ENCODE measurements at places on chromosomes 2 and 18. TPM values are rescaled to one million over a fixed set of nuclear protein-coding genes. Genes with fewer than 3 reads are reported as not detected.

DNA sequence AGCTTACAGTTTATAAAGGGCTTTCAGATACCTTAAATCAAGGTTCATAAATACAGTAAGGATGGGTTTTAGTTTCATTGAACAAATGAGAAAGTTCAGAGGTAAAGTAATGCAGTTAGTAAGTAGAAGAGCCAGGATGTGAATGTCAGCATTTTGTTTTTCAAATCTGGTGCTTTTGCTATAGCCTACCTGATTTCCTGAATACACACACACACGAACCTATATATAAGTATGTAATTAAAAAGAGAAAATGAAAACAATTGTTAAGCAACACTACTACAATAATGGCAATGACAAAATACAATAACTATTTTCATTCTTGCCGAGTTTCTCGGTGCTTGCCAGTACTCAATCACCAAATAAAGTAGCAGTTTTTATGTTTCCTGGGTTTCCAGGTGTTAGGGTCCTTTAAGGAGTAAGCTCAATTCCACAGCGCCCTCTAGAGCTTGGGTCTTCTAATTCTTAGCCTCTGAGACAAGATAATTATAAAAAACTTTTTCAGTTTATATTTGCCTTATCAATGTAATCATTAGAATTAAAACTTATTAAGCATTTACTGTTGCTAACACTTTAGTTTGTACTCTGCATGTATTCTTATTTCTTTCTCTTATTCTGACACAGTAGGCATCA is 512.9 kb upstream of the ACVR2A start:
- no peaks in the 10 kb centered on the region for H3K27me3 ChIP-seq
- peaks cover 17% of the 10 kb centered on the region for H3K4me1 ChIP-seq
- peak; percentile 55 for DNase-seq
- H3K36me3 ChIP-seq: no peaks in the 10 kb centered on the region

Gene NAT8
- not detected for total RNA-seq

DNA sequence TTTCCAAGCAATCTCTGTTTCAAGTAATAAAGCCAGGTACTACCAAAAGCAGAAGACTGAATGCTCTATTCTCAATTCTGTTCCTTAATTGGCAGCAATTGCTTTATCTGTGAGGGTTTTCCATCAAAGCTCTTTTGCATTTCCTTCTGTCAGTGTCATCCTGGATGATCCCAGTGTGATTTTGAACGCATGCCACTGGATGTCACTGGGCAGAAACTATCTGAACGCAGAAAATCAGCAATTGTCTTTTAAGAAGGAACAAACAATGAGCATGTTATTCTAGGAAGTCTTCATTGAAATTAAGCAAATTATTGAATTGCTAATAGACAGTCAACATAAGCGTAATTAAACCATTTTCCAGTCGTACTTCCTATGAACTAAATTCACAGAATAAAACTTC is 259.0 kb upstream of the REG3G start:
- no peak overlapping the region for H3K4me3 ChIP-seq
- no peaks in the 10 kb centered on the region for H3K36me3 ChIP-seq
- DNase-seq: no peak
- H3K27ac ChIP-seq: no peak overlapping the region
- no peaks in the 10 kb centered on the region for H3K4me1 ChIP-seq

DNA sequence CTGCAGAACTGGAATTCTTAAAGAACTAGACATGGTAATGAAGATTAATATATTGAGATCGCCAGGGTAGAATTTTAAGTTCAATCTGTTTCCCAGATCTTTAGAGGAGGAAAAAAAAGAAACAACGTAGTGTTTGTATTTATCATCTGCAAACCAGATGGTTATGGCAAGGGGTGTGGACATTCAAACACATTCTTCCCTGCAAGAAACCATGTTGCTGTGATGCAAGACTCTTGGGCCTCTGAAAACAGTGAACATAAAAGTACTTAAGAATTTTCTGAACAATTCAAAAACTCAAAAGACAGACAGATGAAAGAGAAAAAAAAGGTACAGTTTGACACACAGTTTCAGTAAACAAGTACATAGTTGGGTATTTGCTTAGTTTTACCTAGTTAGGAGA is 35.6 kb downstream of the COL5A2 start:
- no peak for DNase-seq
- no peak overlapping the region for H3K27ac ChIP-seq
- no peaks in the 10 kb centered on the region for H3K27me3 ChIP-seq
- H3K36me3 ChIP-seq: no peaks in the 10 kb centered on the region
- H3K4me1 ChIP-seq: no peaks in the 10 kb centered on the region

- H3K4me3 ChIP-seq: no peak overlapping the region
- no peak overlapping the region for H3K27ac ChIP-seq
- H3K36me3 ChIP-seq: no peaks in the 10 kb centered on the region
- DNase-seq: no peak
- H3K27me3 ChIP-seq: no peaks in the 10 kb centered on the region
- H3K4me1 ChIP-seq: peaks cover 17% of the 10 kb centered on the region
Observed at GRCh38 chr2:27029051-27029450, 3.7 kb upstream of the TMEM214 start.

- H3K4me3 ChIP-seq: no peak overlapping the region
- H3K27me3 ChIP-seq: no peaks in the 10 kb centered on the region
- H3K27ac ChIP-seq: no peak overlapping the region
- DNase-seq: no peak
- no peaks in the 10 kb centered on the region for H3K4me1 ChIP-seq
Observed at GRCh38 chr2:189770590-189771322, 8.2 kb upstream of the OSGEPL1 start.

DNA sequence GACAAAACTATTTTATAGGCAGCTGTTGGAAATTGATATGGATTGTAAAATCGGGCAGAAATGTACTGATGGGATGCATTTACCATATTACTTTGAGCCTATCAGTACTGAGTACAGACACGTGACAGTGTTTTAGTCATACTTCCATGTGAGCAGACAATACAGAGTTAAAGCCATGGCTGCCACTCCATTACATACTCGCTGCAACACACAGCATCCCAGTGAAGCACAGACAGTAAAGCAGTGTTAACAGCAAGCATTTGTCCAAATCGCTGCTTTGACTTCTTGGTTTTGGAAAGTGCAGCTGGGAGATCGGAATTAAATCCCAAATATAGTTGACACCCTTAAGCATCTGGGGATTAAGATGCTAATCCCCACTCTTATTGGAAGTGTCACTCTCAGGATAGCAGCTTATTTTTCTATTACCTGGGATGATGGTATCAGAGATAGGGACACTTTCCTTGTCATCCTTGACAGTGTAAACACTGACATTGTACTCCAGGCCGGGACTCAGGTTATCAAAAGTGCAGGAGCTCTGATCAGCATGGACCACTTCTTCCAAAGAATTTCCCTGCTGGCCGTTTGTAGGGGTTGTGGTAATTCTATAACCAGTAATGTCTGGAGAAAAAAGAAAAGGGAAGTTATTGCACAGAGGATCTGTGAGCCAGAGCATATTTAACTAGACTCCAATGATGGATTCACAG is 41.6 kb downstream of the FN1 start:
- H3K36me3 ChIP-seq: no peaks in the 10 kb centered on the region
- no peak overlapping the region for H3K27ac ChIP-seq
- H3K4me1 ChIP-seq: no peaks in the 10 kb centered on the region
- H3K4me3 ChIP-seq: no peak overlapping the region
- no peaks in the 10 kb centered on the region for H3K27me3 ChIP-seq
- DNase-seq: no peak

GRCh38 chr2:122868646-122869275 is 1113.3 kb downstream of the TSN start:
- H3K27me3 ChIP-seq: no peaks in the 10 kb centered on the region
- no peak for DNase-seq
- no peak overlapping the region for H3K27ac ChIP-seq

- H3K27me3 ChIP-seq: no peaks in the 10 kb centered on the region
- DNase-seq: no peak
- H3K4me3 ChIP-seq: no peak overlapping the region
- no peak overlapping the region for H3K27ac ChIP-seq
Observed at GRCh38 chr2:160305081-160305750, 105.1 kb upstream of the ITGB6 start.

DNA sequence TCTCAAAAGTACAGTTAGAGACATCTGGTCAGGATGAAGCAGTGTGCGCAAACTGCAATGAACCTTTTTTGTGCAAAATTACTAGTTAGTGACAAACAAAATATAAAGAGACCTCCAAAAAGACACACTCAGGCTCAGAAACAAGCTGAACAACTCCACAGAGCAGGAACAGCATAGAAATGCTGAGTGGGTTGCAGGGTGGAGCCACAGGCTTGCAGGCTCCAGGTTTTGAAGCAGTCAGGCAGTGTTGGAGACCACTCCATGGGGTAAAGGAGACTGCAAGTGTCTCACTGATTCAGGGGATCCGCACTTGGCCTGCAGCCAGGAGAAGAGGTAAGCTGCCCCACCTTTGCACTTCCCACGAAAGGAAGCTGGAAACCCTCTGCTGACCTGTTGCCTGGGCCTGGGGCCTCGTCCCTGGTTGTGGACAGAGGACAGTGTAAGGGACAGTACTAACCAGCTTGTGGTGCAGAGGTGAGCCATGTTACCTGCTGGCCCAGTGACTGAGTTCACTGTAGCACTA is 36.4 kb downstream of the CFAP221 start:
- no peaks in the 10 kb centered on the region for H3K36me3 ChIP-seq
- H3K4me3 ChIP-seq: no peak overlapping the region
- H3K27ac ChIP-seq: no peak overlapping the region
- H3K27me3 ChIP-seq: no peaks in the 10 kb centered on the region
- H3K4me1 ChIP-seq: no peaks in the 10 kb centered on the region

- no peaks in the 10 kb centered on the region for H3K36me3 ChIP-seq
- no peak overlapping the region for H3K27ac ChIP-seq
- H3K27me3 ChIP-seq: no peaks in the 10 kb centered on the region
Observed at GRCh38 chr2:80621656-80622055, 317.1 kb upstream of the LRRTM1 start.

Gene G6PC2
- total RNA-seq: not detected

DNA sequence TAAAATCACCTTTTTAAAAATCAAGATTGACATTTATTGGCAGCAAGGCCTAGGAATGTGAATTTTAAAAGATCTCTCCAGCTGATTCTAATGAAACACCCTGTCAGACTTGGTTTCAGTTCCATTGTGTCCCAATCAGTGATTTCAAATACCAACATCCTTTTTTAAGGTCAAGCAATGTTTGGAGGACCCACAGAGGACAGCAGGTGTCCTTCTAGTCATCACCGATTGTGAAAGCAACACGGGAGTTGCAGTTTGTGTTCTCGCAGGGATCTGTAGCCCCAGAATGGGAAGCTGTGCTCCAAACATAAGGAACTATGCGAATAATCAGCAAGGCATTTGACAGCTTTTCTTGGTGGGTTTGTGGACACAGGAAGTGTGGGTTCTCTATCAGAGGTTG is 4.5 kb upstream of the KIDINS220 start:
- H3K36me3 ChIP-seq: no peaks in the 10 kb centered on the region
- no peaks in the 10 kb centered on the region for H3K27me3 ChIP-seq
- peaks cover 5% of the 10 kb centered on the region for H3K4me1 ChIP-seq
- H3K4me3 ChIP-seq: no peak overlapping the region

DNA sequence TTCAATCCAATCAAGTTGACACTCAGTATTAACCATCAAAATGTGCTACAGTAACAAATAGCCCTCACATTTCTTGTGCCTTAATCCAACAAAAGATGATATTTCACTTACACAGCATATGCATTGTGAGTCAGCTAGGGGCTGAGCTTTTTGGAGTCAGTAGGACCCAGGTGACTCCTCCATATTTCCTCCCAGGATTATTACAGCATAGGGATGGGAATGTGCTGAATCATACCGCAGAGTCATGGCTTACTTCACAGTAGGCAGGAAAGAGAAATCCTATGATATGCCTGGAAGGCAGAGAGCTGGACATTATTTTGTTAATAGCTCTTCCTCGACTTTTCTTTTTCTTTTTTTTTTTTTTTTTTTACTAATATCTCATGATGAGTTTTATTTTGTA is 153.3 kb downstream of the TMEM182 start:
- no peak overlapping the region for H3K4me3 ChIP-seq
- no peaks in the 10 kb centered on the region for H3K27me3 ChIP-seq
- H3K36me3 ChIP-seq: no peaks in the 10 kb centered on the region
- no peak for DNase-seq
- H3K4me1 ChIP-seq: no peaks in the 10 kb centered on the region

Gene SPRED2
- total RNA-seq: 0.72 TPM

Gene INHBB
- total RNA-seq: not detected

DNA sequence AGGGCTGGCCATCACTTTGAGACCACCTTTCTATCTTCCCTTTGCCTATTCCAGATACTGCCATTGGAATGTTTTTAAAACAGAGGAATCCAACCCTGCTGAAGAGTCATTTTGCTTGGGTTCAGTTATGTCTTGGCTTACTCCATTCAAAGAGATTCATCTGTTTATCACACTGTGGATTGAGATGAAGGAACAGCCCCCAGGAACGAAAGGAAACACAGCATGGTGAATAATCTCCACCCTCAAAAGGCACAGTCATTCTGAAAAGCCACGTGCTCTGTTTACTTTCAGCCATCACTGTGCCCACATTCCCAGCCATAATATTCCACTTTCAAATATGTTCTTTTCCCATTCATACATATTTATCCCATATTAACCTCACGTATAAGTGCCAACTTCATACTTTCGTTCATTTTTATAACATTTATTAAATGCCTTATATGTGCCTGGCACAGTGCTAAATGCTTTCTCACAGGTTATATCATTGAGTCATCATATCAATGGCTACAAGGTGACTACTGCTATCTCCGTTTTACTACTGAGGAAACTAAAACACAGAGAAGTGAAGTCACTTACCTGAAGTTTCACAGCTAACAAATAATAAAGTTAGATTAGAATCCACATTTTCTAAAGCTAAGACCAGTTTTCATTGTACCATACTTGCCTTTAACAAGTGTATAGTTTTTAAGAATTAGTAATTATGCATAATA is 143.6 kb downstream of the OSR1 start:
- H3K36me3 ChIP-seq: no peaks in the 10 kb centered on the region
- H3K27me3 ChIP-seq: no peaks in the 10 kb centered on the region
- no peak for DNase-seq
- no peaks in the 10 kb centered on the region for H3K4me1 ChIP-seq

DNA sequence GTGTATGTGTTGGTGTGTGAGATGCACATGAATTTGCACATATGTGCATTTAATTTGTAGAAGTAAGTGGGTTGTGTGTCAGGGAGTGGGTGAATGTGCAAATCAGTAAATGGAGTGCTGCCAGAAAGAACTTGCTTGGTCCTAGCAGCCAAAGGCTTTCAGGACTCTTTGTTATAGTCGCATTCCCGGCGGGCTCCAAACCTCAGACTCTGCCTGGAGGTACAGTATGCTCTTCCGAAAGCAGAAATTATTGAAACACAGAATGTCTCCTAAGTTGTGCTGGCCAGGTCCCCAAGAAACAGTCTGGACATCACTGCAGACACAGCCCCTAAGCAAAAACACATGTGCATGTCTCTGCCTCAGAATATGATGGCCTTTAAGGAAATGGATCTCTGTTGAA is 232.4 kb downstream of the INSIG2 start:
- no peak overlapping the region for H3K27ac ChIP-seq
- H3K4me3 ChIP-seq: no peak overlapping the region
- no peak for DNase-seq
- H3K27me3 ChIP-seq: no peaks in the 10 kb centered on the region
- no peaks in the 10 kb centered on the region for H3K4me1 ChIP-seq
